Cortex of kidney (tissue), 1 donor: ENCODE measurements at places on chromosomes 6 and 20.

- DNase-seq = no peak
Observed at GRCh38 chr20:49381558-49382493, 100.6 kb downstream of the KCNB1 start.

- no peak for DNase-seq
Observed at GRCh38 chr20:19120011-19120410, 92.4 kb upstream of the SLC24A3 start.

- DNase-seq = no peak
Observed at GRCh38 chr20:18611492-18611891, 23.6 kb downstream of the DTD1 start.

GRCh38 chr20:37331060-37331857 lies 14.7 kb upstream of the SRC start:
- no peak for DNase-seq

DNA sequence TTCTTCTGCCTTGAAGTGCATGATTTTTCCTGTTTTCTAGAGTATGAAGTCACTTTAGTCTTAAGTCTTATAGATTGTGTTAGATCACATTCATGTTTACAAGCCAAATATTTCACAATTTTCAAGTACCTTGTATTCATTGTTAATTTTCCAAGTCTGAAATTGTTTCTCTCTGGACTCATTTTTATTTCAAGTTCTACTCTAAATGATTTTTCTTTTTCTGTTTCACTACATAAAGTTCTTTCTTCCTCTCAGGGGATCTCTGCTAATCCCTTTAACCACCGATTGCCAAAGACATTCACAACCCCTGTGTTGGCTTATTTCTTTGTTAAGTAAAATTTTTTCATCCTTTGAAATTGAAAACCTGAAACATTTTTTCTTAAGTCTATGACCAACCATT lies 805.7 kb downstream of the KIF16B start:
- no peak for DNase-seq

DNA sequence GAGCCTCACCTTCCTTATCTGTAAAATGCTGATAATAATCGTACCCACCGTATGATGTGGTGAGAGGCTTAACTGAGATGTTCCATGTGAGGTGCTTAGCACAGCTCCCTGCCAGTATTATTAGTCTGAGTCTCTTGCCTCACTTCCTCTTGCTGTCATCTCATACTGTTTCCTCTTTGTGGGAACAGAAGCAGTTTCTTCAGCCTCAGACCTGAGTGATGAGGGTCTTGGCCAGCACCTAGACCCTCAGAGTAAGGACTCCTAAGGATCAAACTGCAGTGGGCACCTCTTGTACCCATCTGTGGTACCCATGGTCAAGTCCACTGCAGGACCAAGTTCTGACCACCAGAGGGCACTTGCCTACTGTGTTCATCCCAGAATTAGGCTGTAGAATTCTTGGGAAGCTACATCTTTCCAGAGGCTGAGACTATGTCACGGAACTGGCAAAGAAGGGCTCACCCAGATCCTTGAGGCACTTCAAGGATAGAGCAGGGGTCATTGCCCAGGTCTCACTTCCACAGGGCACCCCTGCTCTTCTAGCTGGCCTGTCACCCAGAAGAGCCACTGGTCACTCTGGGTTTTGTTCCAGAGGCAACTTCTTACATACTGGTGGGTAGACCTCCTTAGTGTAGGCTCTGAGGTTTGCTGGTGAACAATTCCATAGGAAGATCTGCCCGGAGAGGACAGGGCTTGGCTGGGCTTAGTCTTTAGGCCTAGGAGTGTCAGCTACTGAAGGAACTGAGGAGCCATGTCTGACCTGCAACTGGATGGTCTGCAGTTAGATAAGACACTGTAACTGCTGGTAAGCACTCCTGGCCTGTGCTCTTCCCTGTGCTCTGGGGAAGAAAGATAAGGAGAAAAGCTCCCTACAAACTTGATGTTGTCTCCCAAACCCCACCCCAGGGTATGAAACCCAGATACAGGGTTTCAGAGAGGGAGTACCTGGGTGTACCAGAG lies 20.6 kb upstream of the SGK2 start:
- no peak for DNase-seq

GRCh38 chr20:59686404-59687346 lies 82.3 kb downstream of the PHACTR3 start:
- no peak for DNase-seq

DNA sequence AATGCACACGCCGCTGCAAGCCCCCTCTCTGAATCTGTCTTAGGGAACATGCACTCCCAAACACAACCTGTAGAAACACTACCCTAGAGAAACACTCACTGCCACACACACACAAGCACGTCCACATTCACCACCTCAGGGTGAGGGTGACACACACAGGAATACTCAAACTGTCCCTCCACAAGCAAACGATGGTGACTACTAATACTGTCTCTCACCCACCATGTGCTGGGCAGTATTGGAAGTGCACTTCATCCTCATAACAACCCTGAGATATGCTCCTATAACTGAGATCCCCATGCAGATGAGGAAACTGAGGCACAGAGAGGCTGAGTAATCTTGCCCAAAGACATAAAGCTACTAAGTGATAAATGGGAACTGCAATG lies 55.0 kb downstream of the ATP9A start:
- DNase-seq = no peak

DNA sequence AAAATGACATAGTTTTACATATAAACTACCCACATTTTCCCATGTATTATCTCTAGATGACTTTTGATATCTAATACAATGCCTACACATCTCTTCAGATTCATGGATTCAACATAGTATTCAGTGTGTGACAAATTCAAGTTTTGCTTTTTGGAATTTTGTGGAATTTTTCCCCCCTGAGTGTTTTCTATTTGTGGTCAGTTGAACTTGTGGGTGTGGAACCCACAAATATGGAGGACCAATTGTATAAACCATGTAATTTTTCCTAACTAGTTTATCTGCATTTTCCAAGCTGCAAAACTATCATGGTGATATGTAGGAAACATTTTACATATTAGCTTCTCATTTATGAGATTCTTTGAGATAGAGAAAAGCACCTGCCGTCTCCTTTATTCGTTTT lies 374.3 kb upstream of the SOX4 start:
- no peak for DNase-seq

DNA sequence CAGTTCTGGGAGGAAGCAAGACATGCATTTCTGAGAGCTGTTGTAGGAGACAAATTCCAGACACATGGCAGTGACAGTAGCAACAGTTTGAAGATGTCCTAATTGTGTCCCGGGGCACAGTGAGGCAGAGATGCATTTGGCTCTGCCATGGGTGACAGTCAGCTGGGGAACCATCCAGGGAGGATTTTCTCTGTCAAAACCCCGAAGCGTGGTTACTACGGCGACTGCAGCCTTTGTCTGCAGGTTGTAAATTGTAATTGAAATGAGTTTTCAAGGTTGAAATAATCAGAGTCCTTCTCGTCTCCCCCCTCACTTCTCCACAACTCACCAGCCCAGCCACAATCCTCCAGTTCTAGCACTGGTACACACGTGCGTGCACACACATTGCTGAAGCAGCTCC lies 100.1 kb downstream of the GRM4 start:
- DNase-seq = no peak

GRCh38 chr6:33116417-33116816 lies 40.6 kb downstream of the HLA-DPB1 start:
- no peak for DNase-seq
